Stimulated activated CD4-positive, alpha-beta T cell treated with anti-CD3 and anti-CD28 coated beads, Interleukin-15, amount 100 ng/mL, for 24 hours (primary cell): ENCODE measurements at places on chromosomes 16 and 17.

DNA sequence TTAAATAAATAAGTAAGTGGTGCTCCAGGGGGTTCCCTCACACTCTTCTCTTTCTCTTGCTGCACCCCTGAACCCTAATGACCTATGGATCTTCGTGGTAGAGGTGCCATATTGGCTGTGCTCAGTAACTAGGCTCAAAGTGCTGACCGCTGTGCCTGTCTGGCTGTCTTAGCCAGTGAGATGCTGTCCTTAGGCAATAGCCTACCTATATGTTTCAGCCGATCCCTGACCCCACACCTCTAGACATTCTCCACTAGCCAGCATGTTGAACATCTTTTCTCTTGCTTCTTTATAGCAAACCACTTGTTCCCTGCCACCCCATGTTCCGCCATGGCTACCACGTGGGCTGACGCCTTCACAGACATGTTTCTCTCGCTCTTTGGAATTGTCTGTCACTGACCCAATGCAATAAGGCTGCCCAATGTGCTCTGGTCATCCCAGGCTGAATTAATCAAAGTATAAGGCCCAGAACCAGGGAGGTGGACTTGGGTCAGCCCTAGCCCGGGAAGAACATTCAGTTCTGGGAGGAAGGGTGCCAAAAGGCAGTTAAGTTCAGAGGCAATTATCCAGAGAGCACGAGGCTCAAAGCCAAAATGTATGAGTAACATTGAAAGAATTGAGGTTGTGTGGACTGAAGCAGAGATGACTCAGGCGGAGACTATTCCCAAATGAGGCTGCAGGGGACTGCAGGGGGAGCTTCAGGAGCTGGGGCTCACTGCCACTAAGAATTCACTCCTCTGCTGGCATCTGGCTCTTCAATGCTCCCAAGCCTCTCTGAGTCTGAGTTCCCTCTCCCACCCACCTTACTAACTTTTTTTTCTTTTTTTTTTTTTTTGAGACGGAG lies 28.7 kb upstream of the TNRC6A start:
- no peak for DNase-seq

DNA sequence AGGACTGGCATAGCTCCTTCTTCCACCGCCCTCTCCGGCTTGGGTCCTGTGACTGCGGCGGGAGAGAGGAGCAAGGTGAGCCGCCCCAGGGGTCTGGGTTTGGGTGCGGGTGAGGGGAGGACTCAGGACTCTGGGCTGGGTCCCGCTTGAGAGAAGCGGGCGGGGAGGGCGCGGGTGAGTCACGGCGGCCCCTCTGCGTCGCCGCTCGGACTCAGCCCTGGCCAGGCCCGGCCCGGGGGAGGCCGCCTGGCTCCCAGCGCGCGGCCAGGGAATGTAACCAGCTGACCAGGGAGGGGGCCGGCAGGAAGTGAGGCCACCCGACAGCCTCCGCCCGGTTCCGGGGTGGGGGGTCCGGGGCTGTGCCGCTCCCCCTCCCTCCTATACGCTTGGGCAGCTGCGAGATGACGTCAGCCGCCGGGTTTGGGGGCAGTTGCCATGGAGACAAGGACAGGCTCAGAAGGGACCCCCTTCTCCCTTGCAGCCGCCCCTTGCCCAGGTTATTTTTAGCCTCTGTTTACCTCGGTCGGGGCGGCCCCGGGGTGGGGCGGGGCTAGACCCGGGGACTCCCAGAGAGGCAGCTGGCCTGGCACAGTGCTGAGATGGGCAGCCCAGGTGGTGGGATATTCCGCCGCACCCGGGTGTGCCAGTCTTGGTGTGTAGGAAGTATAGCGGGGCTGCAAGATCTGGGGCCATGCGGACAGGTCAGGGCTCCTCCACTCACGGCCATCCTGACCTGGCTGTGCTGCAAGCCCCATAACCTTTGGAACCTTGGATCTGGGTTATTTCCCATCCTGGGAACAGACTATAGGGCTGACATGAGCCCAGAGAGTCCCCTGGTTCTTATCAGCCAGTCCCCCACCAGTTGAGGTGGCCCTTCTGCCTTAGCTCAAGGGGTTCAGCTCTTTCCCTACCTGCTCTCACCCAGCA lies 1.6 kb downstream of the RIPOR1 start:
- peak; percentile 28 for DNase-seq

GRCh38 chr16:53558710-53559109 lies 55.7 kb upstream of the AKTIP start:
- DNase-seq = no peak

DNA sequence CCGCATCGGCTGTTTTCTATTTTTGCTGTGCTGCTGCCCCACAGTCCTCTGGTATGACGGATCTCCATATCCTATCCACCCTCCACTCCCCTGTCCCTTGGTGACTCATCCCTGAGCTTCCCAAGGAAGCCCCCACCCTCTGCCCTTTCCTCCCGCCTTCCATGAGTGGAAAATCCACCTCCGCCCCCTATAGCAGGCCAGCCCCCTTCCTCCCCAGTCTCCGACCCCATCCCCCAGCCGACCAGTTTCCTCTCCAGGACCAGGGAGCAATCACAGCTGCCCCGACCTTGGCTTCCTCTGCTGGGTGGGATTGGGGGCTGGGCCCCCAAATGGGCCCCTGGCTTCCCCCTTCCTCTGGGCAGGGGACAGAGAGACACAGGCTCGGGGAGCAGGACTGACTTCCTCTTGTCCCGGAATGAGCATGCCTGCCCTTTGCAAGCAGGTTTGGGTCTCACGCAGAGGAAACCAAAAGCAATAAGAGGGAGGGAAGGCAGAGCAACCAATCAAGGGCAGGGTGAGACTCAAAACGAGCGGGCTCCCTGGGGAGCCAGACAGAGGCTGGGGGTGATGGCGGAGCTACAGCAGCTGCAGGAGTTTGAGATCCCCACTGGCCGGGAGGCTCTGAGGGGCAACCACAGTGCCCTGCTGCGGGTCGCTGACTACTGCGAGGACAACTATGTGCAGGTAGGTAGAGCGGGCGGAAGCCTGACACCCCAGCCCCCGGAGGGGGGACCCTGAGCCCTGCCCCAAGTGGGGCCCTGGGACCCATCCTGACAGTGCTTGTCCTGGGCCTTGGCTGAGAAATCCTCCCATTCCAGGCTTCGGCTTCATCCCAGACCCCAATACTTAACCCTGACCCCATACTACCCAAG lies at the start of the genes ABI3 and GNGT2:
Gene ABI3 (plus strand): TSS at position 550 of the 872 bp plus-strand sequence. CDS start 18 bp downstream, at position 568.
Gene GNGT2 (minus strand): TSS at position 417 of the 872 bp plus-strand sequence. CDS start 3,152 bp downstream, outside the sequence.
- DNase-seq = peak; percentile 79

DNA sequence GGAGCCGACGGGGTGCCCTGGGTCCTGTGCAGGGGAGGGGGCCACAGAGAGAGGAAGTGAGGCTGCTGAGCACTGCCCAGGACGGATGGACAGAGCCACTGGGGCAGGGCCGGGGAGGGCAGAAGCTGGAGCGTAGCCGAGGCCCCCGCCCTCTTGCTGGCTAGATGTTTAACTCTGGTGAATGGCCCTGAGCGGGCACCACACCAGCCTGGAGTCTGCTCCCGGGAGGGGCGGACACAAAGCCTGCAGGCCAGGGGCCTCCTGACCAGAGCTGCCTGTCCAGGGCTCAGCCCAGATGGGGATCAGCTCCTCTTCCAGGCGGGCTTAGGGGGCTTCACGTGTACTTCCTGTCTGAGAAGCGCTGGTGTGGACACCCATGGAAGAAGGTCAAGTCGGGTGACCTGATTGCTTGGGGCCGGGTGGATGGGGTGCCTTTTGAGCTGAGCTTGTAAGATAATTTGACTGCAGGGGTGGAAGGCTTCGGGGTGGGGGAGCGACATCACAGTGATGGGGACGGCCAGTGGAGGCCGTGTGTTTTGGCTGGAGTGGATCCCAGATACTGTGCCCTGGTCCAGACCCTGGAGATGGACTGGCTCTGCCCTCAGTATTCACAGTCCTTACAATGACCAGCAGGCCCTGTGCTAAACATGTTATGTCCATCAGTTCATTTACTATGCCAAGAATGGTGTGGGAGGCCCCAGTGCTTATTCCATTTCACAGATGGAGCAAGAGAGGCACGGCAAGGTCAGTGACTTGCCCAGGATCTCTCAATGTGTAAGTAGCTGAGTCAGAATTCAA lies 33.7 kb upstream of the CIBAR2 start:
- DNase-seq = no peak

DNA sequence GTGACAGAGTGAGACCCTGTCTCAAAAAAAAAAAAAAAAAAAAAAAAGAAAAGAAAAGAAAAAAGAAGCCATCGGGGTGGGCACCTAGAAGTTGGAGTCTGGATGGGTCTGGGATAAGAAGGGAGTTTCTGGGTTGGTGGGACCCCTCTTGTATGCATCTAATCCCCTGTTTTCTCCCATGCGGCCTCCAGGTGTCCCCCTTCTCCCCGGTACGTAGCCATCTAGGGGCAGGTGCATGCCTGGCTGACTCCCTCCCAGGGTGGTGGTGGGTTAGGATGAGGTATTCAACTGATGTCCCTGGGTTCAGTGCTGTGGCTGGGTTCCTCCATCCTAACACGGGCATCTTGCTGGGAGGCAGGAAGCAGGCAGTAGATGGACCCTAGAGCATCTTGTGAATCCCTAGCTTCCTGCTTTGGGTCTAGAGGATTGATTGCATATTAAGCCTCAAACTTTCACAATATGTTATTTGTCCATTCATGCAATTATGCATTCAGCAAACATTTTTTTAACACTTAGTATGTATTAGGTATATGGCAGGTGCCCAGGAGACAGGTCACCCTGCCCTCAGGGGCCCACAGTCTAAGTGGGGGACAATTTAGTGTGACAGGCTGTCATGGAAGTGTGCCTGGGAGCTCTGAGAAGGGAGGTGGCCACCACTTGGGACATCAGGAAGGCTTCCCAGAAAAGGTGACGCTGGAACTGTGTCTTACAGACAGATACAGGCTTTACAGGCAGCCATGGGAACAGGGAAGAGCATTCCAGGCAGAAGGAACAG lies 13.1 kb downstream of the FMNL1 start:
- DNase-seq = peak; percentile 57

DNA sequence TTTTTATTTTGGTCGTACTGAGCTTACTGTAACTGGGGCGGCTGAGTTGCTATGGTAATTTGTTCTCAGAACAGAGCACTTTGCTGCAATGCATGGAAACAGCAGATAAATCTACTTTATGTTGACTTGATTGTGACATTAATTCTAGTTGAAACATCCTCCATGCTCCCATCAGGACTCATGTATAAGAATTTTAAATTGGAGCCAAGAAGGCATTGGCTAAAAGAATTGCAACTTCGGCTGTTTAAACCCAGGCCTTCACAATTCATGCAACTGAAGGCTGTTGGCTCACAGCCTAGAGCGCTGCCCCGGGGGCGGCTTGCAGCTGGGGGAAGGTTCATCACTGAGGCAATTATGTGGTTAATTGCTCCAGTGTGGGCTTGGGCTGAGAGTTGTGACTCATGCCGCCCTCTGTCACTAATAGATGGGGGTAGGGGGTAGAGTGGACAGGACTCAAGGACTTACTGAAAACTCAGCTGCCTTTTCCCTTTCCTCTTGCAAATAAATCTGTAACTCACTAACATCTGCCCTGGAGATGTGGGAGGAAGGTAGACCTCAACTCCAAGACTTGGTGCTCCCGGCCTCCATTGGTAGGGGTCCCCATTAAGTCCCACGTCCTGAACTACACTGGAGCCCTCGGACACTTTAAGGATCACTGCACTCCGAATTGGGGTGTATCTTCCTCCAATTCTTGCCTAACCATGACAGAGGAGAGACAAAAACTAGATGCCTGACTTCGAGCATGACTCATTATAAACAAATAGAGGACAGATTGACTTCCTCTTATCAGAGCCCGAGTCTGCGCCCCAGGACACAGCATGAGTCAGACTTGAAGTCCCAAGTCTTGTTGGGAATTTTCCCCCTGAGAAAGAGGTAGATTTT lies 37.5 kb downstream of the ERCC4 start:
- peak; percentile 24 for DNase-seq

- no peak for DNase-seq
Measured at GRCh38 chr16:49932946-49933345, 77.0 kb upstream of the ZNF423 start.

- DNase-seq = peak; percentile 56
Measured at GRCh38 chr16:66605177-66605978, 874 bp downstream of the CMTM3 start.

- no peak for DNase-seq
Measured at GRCh38 chr17:6306820-6307219, 128.1 kb downstream of the AIPL1 start.

DNA sequence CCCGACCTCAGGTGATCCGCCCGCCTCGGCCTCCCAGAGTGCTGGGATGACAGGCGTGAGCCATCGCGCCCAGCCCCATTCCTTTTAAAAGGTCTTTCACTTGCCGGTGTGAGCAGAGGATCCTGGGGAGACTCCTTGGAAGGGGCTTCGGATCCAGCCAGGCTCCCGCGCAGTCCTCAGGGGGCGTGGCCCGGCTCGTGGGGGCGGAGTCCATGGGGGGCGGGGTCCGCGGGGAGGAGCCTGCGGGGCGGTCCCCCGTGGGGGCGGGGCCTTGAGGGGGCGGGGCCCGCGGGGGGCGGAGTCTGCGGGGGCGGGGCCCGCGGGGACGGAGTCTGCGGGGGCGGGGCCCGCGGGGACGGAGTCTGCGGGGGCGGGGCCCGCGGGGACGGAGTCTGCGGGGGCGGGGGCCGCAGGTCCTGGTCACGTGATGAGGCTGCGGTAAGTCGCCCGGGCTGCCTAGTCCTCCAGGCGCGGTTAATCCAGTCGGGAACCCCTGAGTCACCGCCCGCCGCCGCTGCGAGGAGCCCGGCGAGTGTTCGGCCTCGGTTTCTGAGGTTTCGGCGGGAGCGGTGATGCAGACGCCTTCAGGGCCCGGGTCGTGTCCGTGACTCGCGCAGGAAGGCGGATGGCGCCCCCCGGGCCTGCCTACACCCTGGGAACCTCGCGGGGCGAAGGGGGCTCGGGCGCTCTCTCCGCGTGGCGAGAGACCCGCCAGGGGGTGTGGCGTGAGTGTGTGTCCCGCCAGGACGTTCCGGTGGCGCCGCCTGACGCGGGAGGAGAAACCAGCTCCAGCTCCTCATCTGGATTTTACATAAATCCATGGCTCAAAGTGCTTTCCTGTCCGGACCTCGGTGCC lies 23.6 kb upstream of the ABR start:
- peak; percentile 75 for DNase-seq

GRCh38 chr17:66464921-66465320 lies 162.5 kb downstream of the PRKCA start:
- no peak for DNase-seq

- no peak for DNase-seq
Measured at GRCh38 chr17:4601326-4601725, 17.0 kb downstream of the SMTNL2 start.

GRCh38 chr17:21034340-21035235 lies 8.2 kb downstream of the USP22 start:
- DNase-seq = peak; percentile 25

GRCh38 chr16:86925067-86925791 lies 346.9 kb downstream of the FOXL1 start:
- DNase-seq = no peak

DNA sequence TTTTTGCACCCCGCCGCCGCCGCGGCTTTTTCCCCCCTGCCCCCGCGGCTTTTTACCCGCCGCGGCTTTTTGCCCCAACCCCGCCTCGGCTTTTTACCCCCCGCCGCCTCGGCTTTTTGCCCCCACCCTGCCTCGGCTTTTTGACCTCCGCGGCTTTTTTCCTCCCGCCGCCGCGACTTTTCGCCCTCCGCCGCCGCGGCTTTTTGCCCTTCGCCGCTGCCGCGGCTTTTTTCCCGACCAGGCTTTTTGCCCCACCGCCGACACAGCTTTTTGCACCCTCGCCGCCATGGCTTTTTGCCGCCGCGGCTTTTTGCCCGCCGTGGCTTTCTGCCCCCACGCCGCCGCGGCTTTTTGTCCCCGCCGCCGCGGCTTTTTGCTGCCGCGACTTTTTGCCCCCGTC lies 137.0 kb upstream of the TP53TG3D start:
- DNase-seq = peak; percentile 9

GRCh38 chr16:84559311-84559932 lies 55.0 kb upstream of the MEAK7 start:
- no peak for DNase-seq
